Pancreas (tissue), 10 donors: ENCODE measurements at places on chromosomes 2 and 18. TPM values are rescaled to one million over a fixed set of nuclear protein-coding genes. Genes with fewer than 3 reads are reported as not detected.

TACR1 gene
- 0.09 TPM for total RNA-seq

MEP1B gene
- total RNA-seq: not detected

DNA sequence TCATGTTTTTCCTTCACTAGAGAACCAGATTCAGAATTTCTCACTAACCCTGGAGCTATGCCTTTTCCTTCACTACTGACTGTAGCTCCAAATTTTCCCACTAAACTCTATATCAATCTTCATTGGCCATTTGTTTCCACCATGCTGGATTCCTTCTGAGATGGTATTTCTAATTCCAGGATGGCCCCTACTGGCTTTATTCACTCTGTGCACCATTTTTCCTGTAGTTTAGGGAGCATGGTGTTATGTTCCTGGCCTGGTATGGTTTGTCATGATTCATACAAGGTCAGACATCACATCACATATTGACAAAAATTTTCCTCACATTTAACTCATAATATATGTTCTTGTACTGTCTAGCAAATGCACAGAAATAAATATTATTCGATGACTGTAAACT is 229.2 kb upstream of the TFPI start:
- no peak for DNase-seq

ATP6V1B1 gene
- 3.0 TPM for total RNA-seq

GRCh38 chr2:149994057-149994728 is 406.6 kb upstream of the MMADHC start:
- DNase-seq: peak; percentile 23

DNA sequence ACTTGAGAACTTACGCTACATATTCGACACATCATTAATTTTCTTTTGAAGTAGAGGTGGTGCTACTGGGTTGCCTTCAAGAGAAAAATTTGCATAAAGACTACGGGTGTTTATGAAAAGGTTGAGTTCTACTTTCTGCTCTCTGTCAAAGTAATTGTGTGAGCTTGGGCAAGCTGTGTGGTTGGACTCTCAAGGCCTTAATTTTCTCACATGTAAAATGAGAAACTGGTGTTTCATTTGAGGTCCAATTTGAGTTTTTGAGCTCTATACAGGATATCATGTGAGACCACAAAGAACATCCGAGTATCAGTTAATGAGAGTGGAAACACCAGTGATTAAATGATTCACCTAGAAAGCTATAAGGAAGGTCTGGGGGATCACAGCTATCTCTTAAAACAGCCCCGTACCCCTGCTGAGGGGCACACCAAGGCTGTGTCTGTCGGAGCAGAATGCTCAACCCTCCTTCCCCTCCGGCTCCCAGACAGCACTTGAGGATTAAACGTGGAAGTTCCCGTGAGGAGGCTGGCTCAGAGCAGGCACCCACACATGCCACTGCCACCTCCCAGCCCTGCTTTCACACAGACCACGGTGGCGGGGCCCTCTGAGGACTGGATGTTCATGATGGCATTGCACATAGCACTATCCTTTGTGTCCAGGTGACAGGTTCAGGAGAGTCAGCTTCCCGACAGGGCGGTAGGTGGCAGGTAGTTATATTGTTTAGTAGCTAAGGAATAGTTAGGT is 191.8 kb downstream of the RNF144A start:
- DNase-seq: no peak

DNA sequence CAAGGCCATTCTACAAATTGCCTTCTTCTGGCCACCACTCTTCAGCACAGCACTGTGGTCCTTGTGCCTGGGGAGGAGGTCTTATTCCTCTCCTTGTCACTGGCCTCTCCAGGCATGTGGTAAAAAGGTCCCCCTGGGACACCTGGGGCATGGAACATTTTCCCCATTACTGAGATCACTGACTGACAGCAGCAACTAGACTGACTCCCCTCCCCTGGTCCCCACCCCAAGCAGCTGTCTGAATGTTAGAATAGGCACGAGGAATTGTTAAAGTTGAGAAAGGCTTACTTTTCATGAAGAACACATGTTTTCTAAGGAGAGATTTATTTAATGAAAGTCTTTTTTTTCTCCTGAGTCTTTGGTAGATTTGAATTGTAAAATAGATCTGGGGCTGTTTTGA is 39.5 kb upstream of the RTN4 start:
- DNase-seq: no peak

- DNase-seq: no peak
Measured at GRCh38 chr18:24395049-24395795, 2.4 kb downstream of the OSBPL1A start.

- DNase-seq: no peak
Measured at GRCh38 chr18:65901522-65901921, 150.7 kb downstream of the CDH7 start.

- DNase-seq: no peak
Measured at GRCh38 chr2:69269330-69269729, 117.7 kb downstream of the GFPT1 start.

CD8B2 gene
- total RNA-seq: not detected

GRCh38 chr2:196565106-196565765 is 74.3 kb upstream of the CCDC150 start:
- no peak for DNase-seq

GRCh38 chr2:152693033-152693432 is 24.2 kb downstream of the PRPF40A start:
- no peak for DNase-seq

DNA sequence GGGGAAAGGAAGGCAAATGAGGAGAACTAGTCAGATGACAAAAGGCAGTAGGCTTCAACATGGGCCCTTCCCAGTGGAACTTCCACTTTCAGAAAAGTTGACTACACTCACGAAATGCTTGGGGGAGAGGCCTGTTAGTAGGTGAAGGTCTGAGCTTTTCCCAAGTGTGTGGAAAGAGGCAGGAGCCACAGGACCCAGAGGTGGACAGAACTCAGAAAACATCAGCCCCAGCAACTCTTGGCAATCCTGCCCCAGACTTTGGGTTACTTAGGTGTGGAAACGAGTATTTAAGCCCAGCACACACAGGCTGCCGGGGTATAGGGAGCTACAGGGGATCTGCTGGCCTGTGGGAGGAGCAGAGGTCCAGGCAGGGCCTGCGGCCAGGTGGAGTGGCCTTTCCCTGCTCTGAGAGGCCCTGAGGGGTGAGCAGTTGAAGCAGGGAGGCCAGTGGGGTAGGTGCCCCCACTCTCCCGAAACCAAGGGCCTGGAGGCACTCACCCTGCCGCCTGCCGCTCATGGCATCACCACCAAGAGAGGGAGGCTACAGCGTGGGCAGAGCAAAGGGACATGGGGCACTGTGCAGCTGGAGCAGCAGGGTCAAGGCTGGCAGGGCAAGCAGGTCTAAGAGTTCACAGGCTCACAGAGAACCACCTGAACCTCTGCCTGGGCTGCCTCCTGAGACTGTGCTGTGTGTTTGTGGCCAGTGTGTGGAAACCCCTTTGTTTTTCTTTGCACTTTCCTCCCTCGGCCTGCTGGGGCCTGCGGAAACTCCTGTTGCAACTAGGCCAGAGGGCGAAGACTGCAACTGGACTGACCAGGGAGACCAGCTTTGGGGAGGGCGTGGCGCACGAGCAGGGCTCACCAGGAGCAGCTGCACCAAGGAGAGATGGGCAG is 130.7 kb upstream of the SERTAD2 start:
- no peak for DNase-seq

AKAIN1 gene
- 0.55 TPM for total RNA-seq

GKN2 gene
- total RNA-seq: not detected

DNA sequence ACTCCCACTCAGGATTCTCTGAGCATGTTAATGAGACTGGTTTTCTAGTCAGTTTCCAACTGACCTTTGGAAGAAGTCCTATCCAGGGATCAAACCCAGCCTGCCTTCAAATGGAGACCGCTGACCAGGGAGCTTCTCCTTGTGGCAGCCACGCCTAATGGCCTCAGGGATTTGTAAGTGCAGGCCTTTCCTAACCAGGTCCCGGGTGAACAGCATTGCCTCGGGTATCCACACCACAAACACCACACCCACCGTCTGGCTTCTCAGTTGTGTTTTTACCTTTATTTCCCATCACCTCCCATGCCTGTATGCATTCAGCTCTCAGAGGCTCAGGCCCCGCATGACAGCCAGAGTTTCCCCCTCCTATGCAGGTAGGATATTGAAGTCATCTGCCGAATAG is 406.3 kb upstream of the HS6ST1 start:
- DNase-seq: no peak
